Amniotic stem cell (primary cell): ENCODE measurements at places on chromosomes 11 and 22.

DNA sequence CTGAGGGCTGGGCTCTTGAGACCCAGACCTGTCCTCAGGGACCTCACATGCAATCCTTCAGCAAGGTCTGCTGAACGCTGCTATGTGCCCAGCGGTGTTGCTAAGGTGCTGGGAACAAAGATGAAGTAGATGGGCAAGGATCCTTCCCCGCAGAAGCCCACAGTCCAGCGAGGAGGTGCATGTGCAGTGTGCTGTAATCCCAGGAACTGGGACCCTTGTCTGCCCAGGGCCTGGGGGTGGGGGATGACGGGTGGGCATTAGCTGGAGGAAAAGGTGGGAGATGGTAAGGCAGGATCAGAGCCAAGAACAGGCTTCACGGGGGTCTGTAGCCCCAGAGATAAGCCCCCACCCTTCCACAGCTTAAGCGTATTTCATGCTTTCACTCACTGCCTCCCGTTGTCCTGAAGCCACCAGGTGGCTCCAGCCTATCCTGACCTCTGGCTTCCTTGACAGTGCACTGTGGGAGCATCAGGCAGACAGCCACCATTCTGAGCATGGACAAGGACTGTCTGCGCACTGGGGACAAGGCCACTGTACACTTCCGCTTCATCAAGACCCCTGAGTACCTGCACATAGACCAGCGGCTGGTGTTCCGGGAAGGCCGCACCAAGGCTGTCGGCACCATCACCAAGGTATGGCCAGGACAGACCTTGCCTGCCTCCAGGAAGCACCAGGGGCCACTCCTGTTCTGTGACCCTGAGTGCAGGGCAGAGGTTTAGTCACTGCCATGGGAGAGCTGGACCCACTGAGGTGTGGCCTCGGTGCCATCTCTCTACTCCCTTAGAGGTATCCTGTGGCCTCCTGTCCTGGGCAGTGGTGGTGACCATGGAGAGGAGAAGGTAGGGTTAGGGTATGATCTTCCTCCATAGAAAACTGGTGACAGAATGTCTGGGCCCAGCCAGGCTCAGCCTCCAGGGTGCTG, 22.0 kb downstream of the GTPBP1 start:
- DNase-seq = no peak

- no peak for DNase-seq
Measured at GRCh38 chr11:125945011-125945796, 640 bp upstream of the VSIG10L2 start.

DNA sequence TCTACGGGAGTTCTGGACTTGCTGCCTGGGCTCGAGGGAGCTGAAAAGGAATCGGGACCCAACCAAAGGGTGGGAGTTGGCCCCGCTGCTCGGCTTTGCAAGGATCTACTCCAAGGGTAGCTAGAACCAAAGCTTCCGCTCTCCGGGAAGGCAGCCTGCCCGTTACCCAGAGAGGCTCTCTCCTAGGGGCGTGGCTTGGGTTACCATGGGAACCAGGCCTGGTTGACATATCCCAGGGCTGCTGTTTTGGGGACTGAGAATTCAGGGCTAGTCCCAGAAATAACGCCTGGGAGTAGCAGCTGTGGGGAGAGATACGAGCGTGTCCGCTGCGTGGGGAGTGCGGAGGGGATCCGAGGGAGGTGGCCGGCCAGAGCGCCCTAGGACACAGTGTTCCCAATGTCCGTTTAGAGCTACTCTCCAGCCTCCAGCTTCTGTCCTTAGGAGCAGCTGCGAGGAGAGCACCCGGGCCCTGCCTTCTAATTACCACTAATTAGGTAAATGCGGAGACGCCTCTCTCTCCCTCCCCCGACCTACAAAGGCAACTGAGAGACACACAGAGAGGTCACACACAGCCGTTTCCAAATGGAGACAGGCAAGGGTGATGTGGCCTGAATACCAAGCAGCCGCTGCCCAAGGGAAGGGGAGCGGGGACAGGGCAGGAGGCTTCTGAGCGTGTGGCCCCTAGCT, 141.6 kb upstream of the CADM1 start:
- DNase-seq = no peak

DNA sequence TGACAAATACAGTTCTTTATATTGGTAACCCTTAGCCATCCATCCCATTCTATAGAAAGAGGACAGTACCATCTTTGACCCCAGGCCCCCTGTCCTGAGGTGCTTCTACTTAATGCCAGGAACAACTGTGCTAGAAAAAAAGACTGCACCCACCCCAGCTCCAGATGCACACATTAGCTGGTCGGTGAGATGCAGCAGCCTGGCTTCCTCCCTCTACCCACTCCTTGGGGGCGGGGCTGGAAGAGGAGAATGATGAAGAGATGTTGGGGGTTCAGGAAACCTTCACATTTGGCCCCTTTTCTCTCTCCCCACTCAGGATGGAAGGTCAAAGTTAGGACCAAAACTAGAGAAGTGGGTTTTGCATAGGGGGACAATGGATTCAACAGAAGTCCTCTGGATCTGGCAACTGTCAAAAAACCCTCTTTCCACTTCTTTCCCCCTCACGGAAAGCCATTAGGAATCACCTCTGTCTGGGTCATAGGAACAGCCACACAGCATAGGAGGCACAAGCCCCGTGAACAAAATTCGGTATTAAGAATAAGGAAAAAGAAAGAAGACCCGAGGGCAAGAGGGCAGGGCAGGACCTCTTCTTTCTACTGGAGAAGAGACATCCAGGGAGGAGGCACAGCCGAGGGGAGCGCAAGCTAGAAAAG, 755 bp downstream of the NRIP3 start:
- DNase-seq = no peak

- DNase-seq = no peak
Measured at GRCh38 chr11:113862435-113862834, 12.9 kb downstream of the USP28 start.

- no peak for DNase-seq
Measured at GRCh38 chr11:104073950-104074705, 37.7 kb downstream of the DDI1 start.

DNA sequence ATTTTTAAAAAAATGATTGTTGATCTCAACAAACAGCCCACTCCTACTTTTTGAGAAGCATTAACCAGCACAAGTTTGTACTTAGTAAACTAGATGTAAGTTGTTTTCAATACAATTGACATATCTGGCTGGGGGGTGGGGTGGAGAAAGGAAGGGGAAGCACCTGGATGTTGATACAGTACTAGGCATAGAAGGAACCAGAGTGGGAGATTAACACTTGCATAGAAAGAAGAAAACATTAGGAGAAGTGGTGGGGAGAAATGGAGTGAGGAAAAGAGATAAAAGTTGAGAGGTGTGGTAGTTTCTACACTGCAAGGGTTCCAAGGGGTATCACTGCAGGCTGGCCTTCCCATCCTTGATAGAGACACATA, 10.6 kb upstream of the GAB2 start:
- DNase-seq = no peak

- DNase-seq = no peak
Measured at GRCh38 chr11:117289795-117290194, 1.4 kb upstream of the BACE1-AS start.

DNA sequence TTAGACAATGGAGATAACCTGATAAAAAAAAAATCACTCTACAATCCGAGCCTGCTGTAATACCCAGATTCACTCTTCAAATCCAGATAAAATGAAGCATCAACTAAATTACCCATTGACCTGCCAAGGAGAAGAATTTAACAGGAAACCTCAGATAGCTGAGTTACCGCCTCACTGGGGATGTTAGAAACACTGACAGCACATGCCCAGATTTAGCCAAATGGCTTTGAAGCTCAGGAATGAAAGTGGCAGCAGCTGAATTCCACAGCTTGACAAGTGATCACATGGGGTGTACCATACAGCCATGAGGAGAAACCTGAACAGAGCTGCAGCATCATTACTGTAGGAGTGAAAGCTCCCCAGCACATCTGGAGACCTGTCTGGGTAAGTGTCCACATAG, 807.6 kb downstream of the DLG2 start:
- no peak for DNase-seq

GRCh38 chr22:48237466-48238283, 1475.2 kb downstream of the TBC1D22A start:
- DNase-seq = no peak

DNA sequence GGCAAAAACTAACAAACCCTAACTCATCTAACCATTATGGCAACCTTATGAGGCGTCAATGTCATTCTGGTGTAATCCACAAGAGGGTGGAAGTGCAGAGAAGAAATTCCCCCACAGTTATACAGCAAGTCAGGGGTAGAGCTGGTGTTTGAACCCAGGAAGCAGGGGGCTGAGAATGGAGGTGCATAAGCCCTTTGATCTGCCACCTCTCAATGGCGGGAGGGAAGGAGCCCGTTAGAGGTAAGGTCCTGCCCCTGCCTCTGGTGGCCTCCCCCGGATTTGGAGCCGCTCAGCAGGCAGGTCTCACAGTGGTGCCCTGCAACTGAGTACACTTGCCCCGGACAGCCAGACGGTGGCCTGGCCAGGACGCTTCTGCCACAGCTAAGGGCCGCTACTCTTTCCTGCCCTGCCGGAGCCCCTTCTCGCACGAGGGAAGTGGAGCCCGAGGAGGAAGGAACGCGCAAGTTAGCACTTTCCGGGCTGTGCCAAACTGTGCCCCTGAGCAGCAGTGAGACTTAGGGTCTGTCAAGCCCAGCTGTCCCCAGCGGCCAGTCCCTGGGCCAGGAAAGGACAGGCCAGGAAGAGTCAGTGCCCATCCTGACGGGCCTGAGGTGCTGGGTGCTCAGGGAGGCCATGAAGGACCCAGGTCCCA, 1.1 kb downstream of the FXYD2 start:
- no peak for DNase-seq

DNA sequence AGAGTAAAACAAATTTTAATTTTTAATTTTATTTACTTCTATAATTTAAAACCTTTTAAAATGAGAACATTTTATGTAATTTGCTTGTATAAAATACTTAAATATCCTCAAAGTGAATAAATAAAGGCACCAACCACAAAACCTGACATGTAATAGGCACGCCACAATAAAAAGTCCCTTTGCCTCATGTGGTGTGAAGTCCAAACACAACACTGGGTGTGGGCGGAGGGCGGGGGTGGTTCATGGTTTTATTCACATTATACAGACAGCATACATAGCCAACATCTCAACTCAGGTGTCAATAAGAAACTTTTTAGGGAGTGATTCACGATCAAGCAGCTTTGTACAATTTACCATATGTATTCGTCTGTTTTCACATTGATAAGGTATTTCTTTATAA, 107.9 kb downstream of the ANO3 start:
- no peak for DNase-seq

GRCh38 chr11:120903686-120904085, 120.2 kb upstream of the TBCEL start:
- no peak for DNase-seq

DNA sequence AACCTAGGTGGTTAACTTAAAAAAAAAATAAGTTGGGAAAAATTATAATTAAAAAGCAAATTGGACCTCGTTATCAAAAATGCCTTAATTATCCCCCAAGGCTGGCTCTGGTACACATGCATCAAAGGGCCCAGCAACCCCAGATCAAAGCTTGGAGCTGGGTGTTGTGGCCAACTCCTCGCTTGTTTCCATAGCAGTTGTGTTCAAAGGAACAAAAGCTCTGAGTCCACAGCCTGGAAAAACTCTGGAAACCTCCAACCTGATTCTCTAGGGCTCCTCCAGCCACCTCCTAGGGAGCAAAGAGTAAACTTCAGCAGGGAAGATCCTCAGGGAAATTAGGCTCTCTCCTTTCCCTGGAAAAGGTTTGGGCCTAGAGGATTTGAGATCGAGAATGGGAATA, 149.4 kb downstream of the NXPE2 start:
- DNase-seq = no peak

DNA sequence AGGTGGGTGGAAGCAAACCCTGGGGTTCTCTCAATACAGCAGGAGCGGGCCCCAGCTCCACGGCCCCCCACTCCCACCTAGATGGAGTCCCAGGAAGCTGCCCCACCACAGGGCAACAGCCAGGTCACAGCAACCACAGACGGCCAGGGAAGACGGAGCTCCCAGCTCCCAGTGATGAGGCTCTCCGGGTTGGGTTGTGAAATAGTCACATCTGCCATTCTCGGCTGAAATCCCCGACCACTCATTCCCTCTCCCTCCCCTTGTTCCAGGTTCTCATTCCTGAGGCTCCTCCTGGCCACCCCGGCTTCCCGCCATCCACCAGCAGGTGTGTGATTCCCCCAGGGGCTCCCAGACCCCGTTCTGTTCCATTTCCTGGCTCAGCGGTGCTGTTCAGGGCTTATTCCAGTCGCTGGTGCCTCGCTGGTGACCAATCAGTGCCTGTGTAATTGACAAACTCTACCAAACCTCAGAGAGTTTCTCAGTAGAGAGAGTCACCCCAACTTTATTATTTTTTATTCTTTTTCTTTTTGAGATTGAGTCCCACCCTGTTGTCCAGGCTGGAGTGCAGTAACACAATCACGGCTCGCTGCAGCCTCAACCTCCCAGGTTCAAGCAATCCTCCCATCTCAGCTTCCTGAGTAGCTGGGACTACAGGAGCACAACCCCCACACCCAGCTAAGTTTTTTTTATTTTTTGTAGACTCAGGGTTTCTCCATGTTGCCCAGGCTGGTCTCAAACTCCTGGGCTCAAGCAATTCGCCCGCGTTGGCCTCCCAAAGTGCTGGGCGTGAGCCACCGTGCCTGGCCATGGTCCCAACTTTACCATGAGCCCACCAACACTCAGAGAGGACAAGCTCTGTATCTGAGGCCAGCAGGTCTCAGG, 63.2 kb downstream of the SHANK2 start:
- no peak for DNase-seq

GRCh38 chr11:501001-501682, 5.9 kb downstream of the RNH1 start:
- no peak for DNase-seq

DNA sequence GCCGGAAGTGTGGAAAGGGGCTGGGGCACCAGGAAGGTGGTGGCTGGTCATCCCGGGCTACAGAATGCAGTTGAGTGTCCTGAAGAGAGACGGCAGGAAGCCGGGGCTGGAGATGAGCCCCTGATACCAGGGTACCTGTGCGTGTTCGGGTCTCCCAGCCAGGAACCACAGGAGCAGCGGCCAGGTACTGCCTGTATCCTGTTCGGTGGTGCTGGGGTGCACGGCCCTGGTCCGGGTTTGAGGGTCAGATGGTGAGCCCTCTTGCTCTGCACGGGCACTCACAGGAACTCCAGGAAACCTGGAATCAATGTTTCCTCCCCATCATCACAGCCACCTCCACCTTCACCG, 253.1 kb upstream of the B3GAT1 start:
- no peak for DNase-seq

DNA sequence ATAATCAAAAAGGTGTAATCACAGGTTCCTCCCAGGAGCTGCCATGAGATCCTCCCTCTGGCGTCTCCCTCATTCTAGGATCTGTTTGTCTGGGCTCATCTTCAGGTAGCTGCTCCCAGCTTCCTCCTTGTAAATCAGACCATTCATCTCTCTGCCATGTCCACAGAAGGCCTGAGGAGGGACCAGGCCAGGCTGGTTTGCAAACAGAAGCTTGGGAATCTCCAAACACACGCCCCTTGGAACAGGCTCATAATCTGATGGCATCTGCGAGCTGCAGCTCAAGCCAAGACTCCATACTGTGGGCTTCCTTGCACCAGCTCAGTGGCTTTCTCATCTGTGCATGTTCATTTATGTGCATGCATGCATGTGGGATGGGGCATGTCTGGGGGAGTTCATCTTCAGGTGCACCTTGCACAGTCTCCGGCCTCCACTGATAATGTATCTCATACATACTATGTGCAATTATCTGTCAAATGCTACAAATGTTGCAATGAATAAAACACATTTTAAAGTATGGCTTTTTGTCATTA, 134.9 kb downstream of the NXPE2 start:
- no peak for DNase-seq
